ENCODE measurements at places on chromosomes 3 and 15.

- H3K36me3 ChIP-seq: no peaks in the 10 kb centered on the region
- H3K4me1 ChIP-seq: no peaks in the 10 kb centered on the region
- H3K4me3 ChIP-seq: no peak overlapping the region
- no peaks in the 10 kb centered on the region for H3K27me3 ChIP-seq
Measured at GRCh38 chr3:175777965-175778364, 918.8 kb downstream of the NAALADL2 start.

GRCh38 chr3:72275331-72275751, 490.4 kb upstream of the PROK2 start:
- DNase-seq: no peak
- no peaks in the 10 kb centered on the region for H3K36me3 ChIP-seq
- no peaks in the 10 kb centered on the region for H3K27me3 ChIP-seq
- H3K27ac ChIP-seq: no peak overlapping the region
- H3K4me3 ChIP-seq: no peak overlapping the region

DNA sequence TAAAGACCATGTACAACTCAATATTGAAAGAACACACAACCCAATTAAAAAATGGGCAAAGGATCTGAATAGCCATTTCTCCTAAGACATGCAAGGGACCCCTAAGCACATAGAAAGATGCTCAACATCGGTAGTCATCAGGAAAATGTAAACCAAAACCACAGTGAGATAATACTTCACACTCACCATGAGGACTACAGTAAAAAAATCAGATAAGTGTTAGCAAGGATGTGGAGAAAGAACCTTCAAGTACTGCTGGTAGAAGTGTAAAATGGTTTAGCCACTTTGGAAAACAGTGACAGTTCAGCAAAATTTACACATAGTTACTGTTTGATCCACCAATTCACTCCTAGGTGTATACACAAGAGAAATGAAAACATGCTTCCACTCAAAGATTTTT, 30.1 kb upstream of the XIRP1 start:
- H3K4me3 ChIP-seq: no peak overlapping the region
- H3K27ac ChIP-seq: no peak overlapping the region

- no peak overlapping the region for H3K27ac ChIP-seq
- H3K36me3 ChIP-seq: no peaks in the 10 kb centered on the region
- H3K27me3 ChIP-seq: no peaks in the 10 kb centered on the region
- H3K4me1 ChIP-seq: no peaks in the 10 kb centered on the region
- no peak for DNase-seq
- no peak overlapping the region for H3K4me3 ChIP-seq
Measured at GRCh38 chr3:185979721-185980121, 41.9 kb upstream of the TRA2B start.

- no peak for DNase-seq
- no peak overlapping the region for H3K4me3 ChIP-seq
- no peaks in the 10 kb centered on the region for H3K27me3 ChIP-seq
- no peaks in the 10 kb centered on the region for H3K36me3 ChIP-seq
- no peaks in the 10 kb centered on the region for H3K4me1 ChIP-seq
- H3K27ac ChIP-seq: no peak overlapping the region
Measured at GRCh38 chr3:85304360-85304964, 345.7 kb downstream of the CADM2 start.

- H3K27me3 ChIP-seq: no peaks in the 10 kb centered on the region
- H3K4me1 ChIP-seq: no peaks in the 10 kb centered on the region
- peak; percentile 79 for DNase-seq
Measured at GRCh38 chr15:71780115-71780976, 30.0 kb upstream of the NR2E3 start.

DNA sequence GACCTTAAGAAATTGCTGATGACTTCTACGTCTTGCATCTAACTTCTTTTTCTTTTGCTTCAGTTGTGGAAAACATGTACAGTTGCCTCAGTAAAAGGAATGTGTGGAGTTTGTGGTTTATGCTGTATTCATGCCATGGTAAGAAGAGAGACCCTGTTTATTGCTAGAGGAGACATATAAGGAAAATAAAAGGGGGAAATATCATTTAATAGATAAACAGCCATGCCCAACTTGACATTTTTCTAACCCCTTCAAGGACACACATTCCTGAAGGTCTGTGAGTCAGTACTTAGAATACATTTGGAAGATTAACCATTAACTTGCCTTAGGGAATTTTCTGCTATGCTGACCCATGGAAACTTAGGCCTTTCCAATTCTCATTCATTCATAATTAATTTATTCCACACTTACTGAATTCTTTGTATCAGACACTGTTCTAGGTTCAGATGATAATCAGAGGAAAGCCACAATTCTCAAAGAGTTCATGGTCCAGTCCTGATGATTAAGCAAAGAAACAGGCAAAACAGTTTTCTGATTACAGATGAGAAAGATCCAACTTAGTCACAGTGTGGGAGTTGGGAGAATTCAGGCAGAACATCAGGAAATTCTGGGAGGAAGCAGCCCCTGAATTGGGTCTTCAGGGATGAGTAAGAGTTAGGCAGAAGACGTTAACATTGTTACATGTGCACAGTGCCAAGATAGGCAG, 329.8 kb upstream of the RASGRP1 start:
- H3K27me3 ChIP-seq: no peaks in the 10 kb centered on the region
- no peaks in the 10 kb centered on the region for H3K36me3 ChIP-seq
- DNase-seq: no peak
- H3K27ac ChIP-seq: no peak overlapping the region
- H3K4me3 ChIP-seq: no peak overlapping the region
- H3K4me1 ChIP-seq: no peaks in the 10 kb centered on the region

DNA sequence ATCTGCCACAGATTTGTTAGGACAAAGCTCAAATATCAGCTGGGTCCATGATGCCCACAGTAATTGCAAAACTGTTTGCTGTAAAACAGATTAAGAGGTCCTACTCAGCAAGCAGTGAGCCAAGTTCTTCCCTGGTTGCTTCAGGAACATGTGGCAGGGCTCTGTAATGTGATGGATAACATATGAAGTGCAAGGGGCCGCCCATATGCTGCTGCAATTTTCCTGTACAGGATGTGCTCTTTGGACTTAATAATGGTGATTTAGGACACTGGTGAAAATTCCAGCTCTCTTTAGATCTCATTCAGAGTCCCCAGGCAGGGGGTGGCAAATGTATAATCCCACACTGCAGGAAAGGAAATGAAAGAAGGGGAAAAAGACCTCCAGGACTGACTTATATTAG, 289.4 kb downstream of the LSAMP start:
- no peak for DNase-seq
- no peak overlapping the region for H3K4me3 ChIP-seq
- H3K27me3 ChIP-seq: no peaks in the 10 kb centered on the region
- no peak overlapping the region for H3K27ac ChIP-seq

DNA sequence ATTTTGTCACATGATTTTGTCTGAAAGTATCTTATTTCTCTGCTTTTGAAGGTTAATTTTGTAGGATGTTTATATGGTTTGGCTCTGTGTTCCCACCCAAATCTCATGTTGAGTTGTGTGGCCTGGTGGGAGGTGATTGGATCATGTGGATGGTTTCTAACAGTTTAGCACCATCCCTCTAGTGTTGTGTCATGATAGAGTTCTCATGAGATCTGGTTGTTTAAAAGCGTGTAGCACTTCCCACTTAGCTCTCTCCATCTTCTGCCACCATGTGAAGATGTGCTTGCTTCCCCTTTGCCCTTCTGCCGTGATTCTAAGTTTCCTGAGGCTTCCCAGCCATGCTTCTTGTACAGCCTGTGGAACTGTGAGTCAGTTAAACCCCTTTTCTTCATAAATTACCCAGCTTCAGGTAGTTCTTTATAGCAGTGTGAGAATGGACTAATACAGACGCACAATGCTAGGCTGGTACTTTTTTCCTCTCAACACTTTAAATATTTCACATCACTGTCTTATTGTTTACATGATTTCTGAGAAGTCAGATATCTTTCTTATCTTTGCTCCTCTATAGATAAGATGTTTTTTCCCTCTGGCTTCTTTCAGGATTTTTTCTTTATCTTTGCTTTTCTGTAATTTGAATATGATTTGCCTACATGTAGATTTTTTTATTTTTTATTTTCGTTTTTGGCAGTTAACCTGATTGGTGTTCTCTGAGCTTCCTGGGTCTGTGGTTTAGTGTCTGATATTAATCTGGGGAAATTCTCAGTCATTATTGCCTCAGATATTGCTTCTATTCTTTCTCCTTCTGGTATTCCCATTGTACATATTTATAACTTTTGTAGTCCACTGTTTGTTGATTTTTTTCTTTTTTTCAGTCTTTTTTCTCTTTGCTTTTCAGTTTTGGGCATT, 22.2 kb downstream of the BTD start:
- no peaks in the 10 kb centered on the region for H3K36me3 ChIP-seq
- DNase-seq: no peak
- H3K4me3 ChIP-seq: no peak overlapping the region
- H3K27ac ChIP-seq: no peak overlapping the region
- no peaks in the 10 kb centered on the region for H3K4me1 ChIP-seq

DNA sequence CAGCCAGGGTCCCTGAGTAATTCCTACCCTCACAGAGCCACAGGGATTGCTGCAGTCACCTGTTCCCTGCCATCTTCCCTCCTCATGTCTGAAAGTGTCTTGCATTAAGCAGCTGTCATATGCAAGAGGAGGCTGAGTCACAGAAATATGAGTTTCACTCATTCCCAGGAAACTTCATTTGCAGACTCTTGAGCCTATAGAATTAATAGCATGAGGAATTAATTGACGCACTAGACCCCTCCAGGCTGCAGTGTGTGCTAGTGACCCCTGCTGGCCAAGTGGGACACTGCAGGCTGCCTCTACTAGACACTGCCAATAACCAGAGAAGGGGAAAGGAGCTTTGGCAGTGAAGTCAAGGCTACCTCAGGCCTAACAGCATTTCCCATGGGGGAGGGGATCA, 50.6 kb upstream of the SLC6A1 start:
- H3K4me1 ChIP-seq: no peaks in the 10 kb centered on the region
- no peak overlapping the region for H3K4me3 ChIP-seq
- H3K27ac ChIP-seq: no peak overlapping the region
- H3K36me3 ChIP-seq: no peaks in the 10 kb centered on the region
- H3K27me3 ChIP-seq: no peaks in the 10 kb centered on the region

GRCh38 chr3:24182756-24183155, 237.7 kb downstream of the NR1D2 start:
- no peak overlapping the region for H3K4me3 ChIP-seq
- no peak overlapping the region for H3K27ac ChIP-seq
- H3K27me3 ChIP-seq: no peaks in the 10 kb centered on the region

- no peaks in the 10 kb centered on the region for H3K36me3 ChIP-seq
- DNase-seq: no peak
- H3K27ac ChIP-seq: no peak overlapping the region
Measured at GRCh38 chr3:102905811-102906210, 471.0 kb downstream of the ZPLD1 start.

DNA sequence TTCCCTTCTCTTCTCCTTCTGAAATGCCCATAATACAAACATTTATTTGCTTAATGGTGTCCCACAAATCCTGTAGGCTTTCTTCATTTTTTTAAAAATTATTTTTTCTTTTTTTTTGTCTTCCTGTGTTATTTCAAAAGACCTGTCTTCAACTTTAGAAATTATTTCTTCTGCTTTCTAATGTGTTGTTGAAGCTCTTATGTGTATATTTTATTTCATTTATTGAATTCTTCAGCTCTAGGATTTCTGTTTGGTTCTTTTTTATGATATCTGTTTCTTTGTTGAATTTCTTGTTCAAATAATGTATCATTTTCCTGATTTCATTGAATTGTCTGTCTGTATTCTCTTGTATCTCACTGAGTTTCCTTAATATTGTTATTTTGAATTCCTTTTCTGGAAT, 63.1 kb downstream of the AP4E1 start:
- no peak overlapping the region for H3K27ac ChIP-seq
- H3K36me3 ChIP-seq: no peaks in the 10 kb centered on the region
- H3K4me3 ChIP-seq: no peak overlapping the region

DNA sequence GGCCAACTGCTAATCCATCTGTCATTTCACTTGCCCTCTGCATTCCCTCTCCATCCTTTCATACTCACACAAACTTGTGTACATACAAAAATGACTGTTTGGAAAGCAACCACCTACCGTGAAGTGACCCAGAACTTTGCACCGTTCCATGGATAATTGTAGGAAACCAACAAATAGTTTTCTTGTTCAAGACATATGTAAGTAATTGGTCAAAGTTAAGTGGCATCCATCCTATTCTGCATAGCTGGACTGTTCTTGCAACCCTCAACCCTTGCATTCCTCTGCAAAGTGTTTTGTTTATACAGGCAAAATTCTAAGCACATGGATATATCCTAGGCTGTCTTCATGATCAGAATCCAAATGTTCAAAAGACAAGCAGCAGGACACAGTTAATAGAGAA, 592.5 kb downstream of the MECOM start:
- H3K4me3 ChIP-seq: no peak overlapping the region
- no peaks in the 10 kb centered on the region for H3K4me1 ChIP-seq
- no peak for DNase-seq
- no peaks in the 10 kb centered on the region for H3K27me3 ChIP-seq
- no peak overlapping the region for H3K27ac ChIP-seq
- H3K36me3 ChIP-seq: no peaks in the 10 kb centered on the region

DNA sequence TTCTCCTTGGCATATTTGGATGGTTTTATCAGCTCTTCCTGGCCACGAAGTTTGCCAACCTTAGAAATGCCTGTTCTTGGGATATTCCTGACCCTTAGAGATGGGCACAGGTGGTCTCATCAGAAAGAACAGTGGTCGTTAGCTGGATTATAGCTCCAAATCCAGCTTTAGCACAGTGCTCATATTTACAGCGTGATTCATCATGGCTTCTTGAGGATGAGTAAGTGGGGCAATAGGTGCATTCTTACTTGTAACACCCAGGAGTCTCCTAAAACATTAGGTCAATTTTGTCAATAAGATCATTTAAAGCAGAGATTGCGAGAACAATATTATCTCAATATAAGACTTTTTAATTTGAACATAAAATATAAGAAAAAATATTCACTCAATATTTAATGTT, 191.9 kb downstream of the GABRB3 start:
- H3K27me3 ChIP-seq: no peaks in the 10 kb centered on the region
- no peak overlapping the region for H3K4me3 ChIP-seq
- H3K27ac ChIP-seq: no peak overlapping the region
- H3K4me1 ChIP-seq: no peaks in the 10 kb centered on the region
- no peak for DNase-seq
- H3K36me3 ChIP-seq: peaks cover 22% of the 10 kb centered on the region

- H3K4me1 ChIP-seq: no peaks in the 10 kb centered on the region
- no peaks in the 10 kb centered on the region for H3K36me3 ChIP-seq
- H3K27ac ChIP-seq: no peak overlapping the region
- no peak overlapping the region for H3K4me3 ChIP-seq
- DNase-seq: no peak
Measured at GRCh38 chr3:105823149-105823867, 45.5 kb downstream of the CBLB start.

DNA sequence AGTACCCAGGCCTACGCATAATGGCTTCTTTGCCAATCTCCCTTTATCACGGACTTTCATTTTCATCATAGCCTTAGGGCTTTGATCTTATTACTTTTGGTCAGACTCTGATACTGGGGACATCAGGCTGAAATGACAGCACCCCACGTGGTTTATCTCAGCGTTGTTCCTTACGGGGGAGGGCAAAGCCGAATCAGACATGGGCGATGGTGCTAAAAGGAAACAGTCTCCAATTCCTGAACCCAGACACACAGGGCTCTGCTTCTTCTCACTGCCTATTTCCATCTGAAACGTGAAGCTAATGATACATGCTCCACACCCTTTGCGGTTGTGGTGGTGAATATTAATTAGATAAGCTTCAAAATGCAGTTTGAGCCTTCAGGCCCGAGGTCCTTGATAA, 59.4 kb upstream of the CD47 start:
- H3K36me3 ChIP-seq: no peaks in the 10 kb centered on the region
- H3K4me1 ChIP-seq: no peaks in the 10 kb centered on the region
